ENCODE measurements at places on chromosomes 4 and X.
A peak's percentile ranks its signal among the peaks of the same experiment; 100 is the strongest.

- DNase-seq = no peak
These were observed 140.3 kb downstream of the PJA1 start for GRCh38 chrX:69024931-69025330.

DNA sequence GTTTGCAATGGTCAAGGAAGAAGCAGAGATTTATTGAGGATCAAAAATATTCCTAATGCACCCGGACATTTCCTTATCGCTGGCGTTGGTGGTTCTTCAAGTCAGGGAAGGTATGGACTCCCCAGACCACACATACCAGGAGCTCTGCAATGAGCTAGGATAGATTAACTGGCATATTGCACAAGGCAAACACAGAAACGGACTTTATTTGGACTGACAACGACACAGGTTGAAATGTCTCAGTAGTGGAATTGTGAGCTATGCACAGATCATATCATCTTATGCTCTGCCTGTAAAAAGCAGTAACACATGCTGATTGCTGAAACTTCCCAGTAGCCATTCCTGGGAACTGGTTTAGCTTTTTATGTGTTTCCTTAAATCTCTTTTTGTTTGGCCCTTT lies 1.7 kb downstream of the TSPAN7 start:
- no peak for DNase-seq

DNA sequence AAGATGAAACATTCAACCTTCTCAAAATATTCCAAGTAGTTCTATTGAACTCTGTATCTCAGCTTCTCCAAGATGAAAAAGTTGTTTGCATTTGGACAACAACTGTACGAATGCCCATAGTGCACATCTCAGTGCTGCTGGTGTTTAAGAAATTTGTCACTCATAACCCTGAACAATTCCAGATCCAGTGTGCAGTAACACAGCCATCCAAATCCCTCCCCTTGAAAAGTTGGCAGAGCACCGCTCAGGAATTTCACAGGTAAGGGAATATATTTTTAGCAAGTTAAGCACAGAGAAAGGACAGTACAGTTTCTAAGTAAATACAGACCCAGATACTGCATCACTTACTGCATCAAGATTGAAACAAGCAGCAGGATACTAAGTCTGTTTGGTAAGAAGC lies 104.7 kb downstream of the CNOT6L start:
- DNase-seq = no peak

DNA sequence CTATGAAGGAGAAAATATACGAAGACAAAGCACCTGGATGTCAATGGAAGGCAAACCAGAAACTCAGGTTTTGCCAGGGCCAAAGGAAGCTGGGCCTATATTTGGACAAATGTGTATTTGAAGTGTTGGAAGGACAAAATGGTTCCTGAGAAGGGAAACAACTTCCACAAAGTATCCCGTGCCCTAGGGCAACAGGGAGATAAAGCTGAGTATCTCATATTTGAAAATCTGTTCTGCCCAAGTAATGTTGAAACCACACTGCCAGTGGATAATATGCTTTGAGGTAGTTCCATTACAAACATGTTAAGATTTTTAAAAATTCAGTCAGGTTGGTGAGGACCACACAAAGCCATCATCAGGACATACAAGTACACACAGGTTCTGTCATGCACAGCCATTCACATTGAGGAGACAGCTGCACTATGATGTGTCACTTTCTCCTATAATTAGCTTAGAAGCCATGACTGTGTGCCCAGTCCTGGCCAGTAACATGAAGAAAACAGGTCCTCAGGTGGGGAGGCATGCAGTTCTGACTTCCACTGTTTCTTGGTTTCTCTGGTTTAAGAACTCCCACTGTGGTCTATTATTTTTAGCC lies 116.4 kb downstream of the PWWP3B start:
- no peak for DNase-seq

DNA sequence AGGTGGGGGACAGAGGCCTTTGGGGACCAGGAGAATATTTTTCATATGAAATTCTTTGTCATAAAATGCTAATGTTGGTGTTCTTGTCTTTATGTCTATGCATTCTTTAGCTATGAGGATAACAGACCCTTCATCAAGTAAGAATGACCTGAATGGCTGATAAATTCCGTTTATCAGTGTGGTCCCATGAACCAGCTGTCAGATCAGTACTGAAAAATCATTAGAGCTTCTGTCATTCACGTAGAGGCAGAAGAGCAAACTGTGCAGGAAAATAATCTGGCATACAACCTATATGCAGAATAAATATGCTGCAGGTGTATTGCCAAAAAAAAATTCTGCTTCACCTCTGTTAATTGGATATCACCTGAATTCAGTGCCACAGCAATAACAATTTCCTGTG lies 828.6 kb downstream of the ADGRL3 start:
- no peak for DNase-seq

DNA sequence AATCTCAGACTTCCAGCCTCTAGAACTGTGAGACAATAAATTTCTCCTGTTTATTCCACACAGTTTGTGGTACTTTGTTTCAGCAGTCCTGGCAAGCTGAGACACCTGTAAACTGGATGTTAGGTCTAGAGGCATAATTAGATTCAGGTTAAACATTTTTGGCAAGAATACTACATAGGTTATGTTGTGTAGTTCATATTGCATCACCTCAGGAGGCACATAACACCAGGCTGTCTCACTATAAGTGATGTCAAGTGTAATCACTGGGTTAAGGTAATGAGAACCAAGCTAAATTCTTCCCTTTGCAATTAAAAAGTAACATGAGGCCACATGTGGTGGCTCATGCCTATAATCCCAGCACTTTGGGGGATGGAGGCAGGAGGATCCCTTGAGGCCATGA lies 214.2 kb downstream of the ZNF674 start:
- DNase-seq = no peak

DNA sequence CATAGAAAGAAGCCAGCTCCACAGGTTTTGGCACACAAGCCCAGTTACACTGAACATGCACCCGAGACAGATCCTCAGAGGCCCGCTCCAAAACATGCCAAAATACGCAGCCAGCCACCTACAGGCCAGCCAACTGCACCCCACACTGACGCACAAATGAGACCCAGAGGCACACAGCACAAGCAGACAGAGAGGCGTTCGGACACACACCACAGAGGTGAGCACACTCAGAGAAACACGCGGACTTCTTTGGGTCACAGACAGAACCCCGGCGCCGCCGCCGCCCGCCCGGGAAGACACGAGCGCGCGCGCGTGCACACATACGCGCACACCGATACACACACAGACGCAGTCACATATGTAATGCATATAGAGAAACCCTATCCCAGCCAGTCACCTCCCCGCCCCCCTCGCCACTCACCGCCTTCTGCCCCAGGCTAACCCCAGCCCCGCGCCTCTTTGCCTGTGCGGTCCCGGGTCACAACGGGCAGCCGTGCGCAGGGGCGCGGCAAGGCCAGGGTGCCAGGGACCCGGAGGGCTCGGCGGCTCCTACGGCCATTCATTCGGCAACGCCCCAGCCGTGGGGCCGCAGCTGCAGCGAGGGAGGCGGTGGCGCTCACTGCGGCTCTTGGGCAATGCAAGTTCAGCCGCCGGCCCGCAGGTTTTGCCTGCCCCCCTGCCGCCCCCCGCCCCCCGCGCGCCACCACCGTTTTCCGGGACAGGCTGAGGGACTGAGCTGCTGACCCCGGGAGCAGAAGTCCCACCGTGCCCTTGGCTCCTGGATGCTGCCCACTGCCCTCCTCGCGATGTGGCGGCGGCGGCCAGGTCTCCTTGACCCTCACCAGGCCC lies 553 bp downstream of the SEPTIN6 start:
- peak; percentile 75 for DNase-seq

GRCh38 chr4:69066945-69067344 lies 29.3 kb upstream of the UGT2B7 start:
- no peak for DNase-seq

- DNase-seq = no peak
These were observed 103.1 kb upstream of the NKX1-1 start for GRCh38 chr4:1509366-1509765.

DNA sequence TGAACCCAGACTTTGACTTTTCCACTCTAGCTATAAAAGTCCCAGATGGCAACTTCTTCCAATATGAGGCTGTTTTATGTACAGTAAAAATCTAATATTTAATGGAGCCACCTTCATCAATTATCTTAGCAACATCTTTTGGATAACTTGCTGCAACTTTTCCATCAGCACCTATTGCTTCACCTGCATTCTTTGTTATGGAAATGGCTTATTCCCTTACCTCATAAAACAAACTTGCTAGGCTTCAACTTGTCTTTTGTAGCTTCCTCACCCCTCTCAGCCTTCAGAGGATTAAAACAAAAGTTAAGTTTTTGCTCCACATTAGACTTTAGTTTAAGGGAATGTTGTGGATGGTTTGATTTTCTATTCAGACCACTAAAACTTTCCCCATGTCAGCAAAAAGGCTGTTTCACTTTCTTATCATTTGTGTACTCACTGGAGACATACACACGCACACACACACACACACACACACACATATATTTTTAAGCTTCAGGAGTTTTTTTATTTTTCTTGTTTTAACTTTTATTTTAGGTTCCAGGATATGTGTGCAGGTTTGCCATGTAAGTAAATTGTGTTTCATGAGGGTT lies 1296.1 kb upstream of the PABPC4L start:
- DNase-seq = no peak

- no peak for DNase-seq
These were observed 161.6 kb downstream of the SMIM20 start for GRCh38 chr4:26075583-26075982.

- DNase-seq = no peak
These were observed 45.9 kb downstream of the FGFRL1 start for GRCh38 chr4:1057403-1057745.

GRCh38 chr4:51862199-51862598 lies 19.2 kb downstream of the DCUN1D4 start:
- DNase-seq = no peak

- DNase-seq = no peak
These were observed 47.4 kb upstream of the MND1 start for GRCh38 chr4:153297116-153297515.

DNA sequence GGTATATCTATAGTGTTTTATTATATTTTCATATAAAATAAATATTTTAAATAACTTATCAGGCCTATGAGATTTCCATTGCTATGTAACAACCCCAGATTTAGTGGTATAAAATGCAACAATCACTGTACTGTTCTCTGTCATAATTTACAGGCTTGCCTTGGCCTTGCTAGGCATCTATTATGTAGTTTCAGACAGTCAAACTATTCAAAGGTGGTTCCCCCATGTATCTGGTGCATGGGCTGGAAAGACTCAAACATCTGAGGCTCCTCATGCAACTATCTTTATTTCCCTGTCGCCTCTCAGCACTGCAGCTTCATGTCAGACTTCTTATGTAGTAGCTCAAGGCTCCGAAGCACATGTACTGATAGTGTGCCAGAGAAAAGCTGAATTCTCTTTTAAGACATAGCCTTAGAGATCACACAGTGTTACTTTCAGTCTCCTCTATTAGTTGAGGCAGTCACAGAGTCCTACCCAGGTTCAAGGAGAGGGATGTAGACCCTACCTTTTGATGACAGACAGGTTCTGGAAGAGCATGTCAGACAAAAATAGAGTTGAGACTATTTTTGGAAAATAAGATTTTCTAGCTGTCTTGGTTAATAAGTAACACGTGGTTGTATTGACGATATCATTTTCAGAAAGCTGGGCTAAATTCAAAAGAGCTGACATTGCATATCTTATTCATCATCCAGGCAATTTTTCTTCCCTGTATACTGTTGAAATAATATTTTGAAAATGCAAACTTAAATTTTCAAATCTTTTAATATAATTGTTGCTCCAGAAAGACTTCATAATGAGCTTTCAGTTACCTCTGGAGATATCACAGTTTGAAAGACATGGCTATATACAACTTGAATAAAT lies 19.4 kb downstream of the MTTP start:
- DNase-seq = no peak

- DNase-seq = no peak
These were observed 366.5 kb downstream of the FAT4 start for GRCh38 chr4:125681240-125681639.

- peak; percentile 45 for DNase-seq
These were observed 138.4 kb downstream of the LDB2 start for GRCh38 chr4:16759931-16760582.

GRCh38 chrX:15566244-15566643 lies 34.5 kb downstream of the ACE2 start:
- DNase-seq = no peak

GRCh38 chr4:99886146-99886545 lies 8.1 kb downstream of the LAMTOR3 start:
- DNase-seq = no peak

DNA sequence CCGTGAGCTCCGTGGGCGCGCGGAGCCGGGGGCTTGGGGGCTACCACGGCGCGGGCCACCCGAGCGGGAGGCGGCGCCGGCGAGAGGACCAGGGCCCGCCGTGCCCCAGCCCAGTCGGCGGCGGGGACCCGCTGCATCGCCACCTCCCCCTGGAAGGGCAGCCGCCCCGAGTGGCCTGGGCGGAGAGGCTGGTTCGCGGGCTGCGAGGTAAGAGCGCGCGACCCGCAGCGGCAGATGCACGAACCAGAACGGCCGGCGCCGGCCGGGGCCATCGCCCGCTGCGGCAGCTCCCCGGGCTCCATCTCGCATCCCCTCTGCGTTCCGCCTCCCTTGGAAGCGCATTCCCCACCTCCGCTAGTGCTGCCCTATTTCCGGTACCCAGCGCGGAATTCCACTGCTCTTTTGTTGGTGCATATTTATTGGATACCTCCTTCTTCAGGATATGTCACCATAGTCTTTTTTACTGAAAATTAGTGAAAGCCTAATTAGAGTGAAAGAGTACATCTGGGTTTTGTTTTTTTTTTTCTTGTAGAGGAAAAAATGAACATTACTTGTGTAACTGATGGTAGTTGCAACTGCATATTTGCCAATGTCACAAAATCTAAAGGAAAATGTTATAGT lies 797 bp downstream of the PKD2 start:
- peak; percentile 87 for DNase-seq

- no peak for DNase-seq
These were observed 890 bp downstream of the DCAF16 start for GRCh38 chr4:17809667-17810066.

DNA sequence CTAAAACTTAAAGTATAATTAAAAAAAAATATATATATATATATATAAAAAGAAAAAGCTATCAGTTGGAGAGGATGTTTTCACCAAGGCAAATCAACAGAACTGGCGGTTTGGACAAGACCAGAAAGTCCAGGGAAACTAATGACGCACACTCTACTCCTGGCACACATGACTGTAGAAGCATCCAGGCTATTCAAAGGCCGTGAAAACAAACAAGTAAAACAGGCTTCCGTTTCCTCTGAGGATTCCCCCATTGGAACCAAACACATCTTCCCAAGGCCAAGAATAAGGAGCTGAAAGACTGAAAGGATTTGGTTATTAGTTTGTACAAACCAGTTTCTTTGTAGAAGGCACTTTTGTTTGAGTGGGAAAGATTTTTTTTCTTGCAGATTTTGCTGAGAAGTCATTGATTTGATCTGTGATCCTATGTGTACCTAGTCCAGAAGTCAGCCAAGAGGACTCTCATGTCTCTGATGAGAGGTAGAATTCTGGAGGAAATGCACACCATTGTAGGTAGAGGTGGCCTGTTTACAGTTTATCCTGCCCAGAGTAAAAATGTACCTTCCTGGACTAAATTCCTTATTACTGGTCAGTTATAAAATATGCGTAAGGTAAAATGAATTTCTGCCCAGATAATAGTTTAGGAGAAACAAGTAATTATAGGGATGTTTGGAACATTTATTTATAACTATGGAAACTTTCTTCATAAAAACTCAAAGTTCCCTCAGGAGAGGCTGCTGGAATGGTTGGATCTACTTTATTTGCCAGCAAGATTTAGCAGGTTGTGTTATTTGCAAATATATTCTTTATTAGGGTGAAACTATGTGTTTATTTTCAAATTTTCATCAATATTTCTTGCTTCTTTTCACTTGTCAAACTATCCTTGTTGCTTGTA lies 66.5 kb downstream of the DMP1 start:
- no peak for DNase-seq

GRCh38 chr4:56229947-56230346 lies 157.3 kb downstream of the AASDH start:
- no peak for DNase-seq
